ENCODE measurements at places on chromosomes 4 and X.

- DNase-seq = no peak
Measured at GRCh38 chr4:18641334-18641733, 619.8 kb upstream of the LCORL start.

GRCh38 chr4:25367004-25367621 lies 9.9 kb upstream of the ANAPC4 start:
- no peak for DNase-seq

DNA sequence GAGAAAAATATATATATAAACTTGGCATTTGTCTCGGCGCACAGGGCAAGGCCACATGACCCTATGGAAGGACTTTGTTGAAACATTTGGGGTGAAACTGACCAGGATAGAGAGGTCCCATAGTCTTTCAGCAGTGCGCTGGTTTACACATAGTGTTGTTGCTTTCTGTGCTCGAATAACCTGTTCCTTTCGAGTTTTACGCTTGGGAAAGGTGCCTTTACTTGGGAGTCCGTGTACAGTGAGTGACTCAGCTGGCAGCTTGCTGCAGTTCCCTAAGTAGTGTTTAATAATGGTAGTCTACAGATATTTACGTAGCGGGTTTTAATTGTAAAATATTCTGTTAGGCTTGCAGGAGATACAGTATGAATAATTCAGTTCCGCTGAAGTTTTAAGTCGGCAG lies 578 bp downstream of the APOOL start:
- no peak for DNase-seq

DNA sequence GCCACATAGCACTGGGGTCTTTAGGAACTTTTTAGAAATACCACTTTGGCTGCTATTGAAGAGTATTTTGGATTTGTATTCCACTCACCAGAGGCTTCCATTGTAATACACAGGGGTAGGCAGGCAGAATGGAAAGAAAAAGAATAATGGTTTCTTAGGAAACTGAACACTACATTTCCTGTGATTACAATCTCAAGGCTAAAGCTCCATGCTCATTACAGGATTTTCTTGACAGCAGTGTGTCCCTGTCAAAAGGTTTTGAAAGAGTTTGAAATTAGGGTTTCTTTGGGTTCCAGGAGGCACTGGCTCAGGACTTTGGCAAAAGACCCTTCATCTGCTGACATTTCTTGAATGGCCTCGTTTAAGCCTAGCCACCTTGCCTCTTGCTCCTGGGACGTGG lies 74.8 kb upstream of the STIM2 start:
- DNase-seq = no peak
